Calu3 (cell line): ENCODE measurements at places on chromosomes 12 and 14.

DNA sequence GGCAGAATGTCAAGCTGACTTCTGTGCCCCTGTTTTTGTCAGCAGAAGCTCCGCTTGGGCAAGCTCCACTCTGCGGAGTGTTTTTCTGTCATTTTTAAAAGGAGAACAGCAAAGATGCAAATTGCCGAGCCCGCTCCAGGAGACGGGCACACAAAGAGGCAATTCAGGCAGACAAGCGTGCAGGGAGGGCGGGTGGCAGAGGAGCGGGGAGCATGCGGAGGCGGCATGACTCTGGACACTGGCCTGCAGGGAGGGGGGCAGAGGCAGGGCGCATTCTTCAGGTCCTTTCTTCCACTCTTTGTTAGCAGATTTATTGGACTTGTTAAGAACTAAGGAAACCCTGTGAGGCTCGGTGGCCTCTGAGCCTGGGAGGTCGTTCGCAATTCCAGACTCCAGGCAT lies 187.3 kb upstream of the RMST start:
- DNase-seq = peak; percentile 15

GRCh38 chr14:87952307-87953094 lies 40.5 kb downstream of the GALC start:
- no peak for DNase-seq

GRCh38 chr12:67354322-67354721 lies 85.2 kb downstream of the CAND1 start:
- no peak for DNase-seq

DNA sequence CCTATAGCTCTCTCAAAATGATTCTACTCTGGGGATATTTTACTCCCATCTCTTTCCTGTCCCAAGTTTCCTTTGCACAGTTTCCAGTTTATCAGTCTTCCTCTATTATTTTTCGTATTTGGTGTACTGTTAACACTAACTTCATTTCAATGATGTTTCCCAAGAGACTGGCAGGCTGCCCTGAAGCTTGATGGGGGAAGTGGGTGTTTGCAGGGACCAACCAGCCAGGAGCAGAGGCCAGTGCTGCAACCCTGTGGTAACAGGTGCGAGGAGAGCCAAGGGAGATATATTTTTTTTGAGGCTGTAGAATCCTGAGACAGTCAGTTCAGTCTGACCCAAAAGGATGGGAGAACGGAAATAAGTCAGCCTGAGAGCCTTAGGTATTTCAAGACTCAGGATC lies 11.8 kb upstream of the CEBPE start:
- DNase-seq = no peak
